Activated T-cell treated with anti-CD3 and anti-CD28 coated beads, Interleukin-2, amount 50 U/mL, for 1 hour (primary cell): ENCODE measurements at places on chromosomes 11 and 22.

- DNase-seq: no peak
Measured at GRCh38 chr11:68293708-68294107, 18.7 kb upstream of the LRP5 start.

GRCh38 chr11:78832226-78832947 lies 257.7 kb upstream of the NARS2 start:
- DNase-seq: no peak

- no peak for DNase-seq
Measured at GRCh38 chr22:24584166-24584790, 8.6 kb downstream of the LRRC75B start.

GRCh38 chr11:87675993-87676392 lies 499.2 kb downstream of the RAB38 start:
- no peak for DNase-seq

DNA sequence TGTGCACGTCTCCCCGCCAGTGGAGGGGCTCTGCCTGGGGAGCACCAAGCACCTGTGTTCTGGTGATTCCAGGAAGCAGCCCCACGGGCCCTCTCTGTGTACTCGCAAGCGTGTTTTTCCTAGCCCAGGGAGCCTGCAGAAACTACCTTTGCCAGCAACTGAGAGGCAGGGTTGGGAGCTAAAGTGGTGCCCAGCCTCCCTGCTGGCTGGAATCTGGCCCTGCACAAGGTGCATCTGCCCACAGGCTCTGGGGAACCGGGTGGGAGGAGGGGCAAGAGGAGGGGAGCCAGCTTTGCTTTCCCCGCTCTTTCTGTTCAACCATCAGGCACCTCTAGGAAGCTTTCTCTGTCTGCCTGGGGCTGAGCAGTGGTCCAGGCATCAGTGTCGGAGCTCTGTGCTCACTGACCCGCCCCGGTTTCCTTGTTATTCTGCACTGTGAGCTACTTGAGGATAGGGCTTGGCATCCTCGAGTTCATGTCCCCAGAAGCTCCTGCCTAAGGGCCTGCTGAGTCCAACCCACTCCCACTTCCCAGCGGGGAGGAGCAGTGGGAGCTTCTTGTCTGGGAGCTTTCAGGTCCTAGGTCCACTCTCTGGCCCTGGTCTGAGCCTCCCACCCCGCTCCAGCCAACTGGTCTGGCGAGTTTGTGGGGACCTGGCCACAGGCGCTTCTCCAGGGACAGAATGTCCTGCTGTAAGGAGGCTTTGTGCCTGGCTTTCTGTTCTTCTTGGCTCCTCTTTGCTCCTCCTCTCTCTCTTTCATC lies 14.9 kb downstream of the DAGLA start:
- DNase-seq: no peak

GRCh38 chr11:93988455-93988854 lies 32.7 kb upstream of the HEPHL1 start:
- DNase-seq: no peak

GRCh38 chr11:1444823-1445422 lies 41.7 kb downstream of the MOB2 start:
- no peak for DNase-seq

DNA sequence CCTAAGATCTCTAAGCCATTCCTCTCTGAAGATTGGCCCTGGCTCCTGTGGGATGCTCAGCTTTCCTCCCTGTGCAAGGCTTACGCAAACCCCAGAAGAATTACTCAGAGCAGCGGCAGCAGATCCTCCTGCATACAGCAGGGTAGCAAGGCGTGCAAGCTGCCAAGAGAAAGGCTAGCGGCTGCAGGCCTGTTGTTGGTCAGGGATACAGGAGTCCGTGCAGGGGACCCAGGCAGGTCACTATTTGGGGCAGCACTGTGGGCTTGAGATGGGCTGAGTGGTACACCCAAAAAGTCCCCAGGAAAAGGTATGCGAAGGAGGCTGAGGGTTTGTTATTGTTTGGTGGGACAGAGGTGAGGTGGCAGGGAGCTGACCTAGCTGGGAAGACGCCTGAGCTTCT lies 1.5 kb downstream of the GLB1L2 start:
- DNase-seq: no peak
